ENCODE measurements at places on chromosomes 2 and 18.

- no peak for DNase-seq
These were observed 103.3 kb downstream of the ST6GAL2 start for GRCh38 chr2:106782681-106783080.

GRCh38 chr2:181231151-181231550, 226.0 kb upstream of the ITGA4 start:
- no peak for DNase-seq

GRCh38 chr2:104434318-104434792, 419.6 kb upstream of the POU3F3 start:
- DNase-seq: no peak

DNA sequence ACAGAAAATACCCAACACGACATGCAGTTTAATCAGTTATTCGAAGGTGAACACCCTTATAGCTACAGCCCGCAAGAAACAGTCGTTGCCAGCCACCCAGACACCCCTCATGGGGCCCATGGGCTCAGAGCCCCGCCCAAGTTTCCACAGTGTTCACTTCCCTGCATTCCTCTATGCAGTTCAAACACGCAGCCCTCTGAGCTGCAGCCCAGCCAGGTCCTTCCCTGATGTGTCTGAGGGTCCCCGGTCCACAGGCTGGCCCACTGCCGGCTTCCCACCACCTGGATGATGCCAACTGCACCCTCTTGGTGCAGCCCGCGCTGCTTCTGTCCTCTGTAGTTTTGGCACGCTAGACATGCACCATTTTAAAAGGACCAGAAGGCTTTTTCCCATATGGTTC, 87.4 kb downstream of the ZNF516 start:
- DNase-seq: no peak

- no peak for DNase-seq
These were observed 107.5 kb downstream of the TTC27 start for GRCh38 chr2:32735348-32735747.

GRCh38 chr18:64852281-64852680, 703.4 kb upstream of the LINC00305 start:
- DNase-seq: no peak

- no peak for DNase-seq
These were observed 11.0 kb upstream of the PLEKHM3 start for GRCh38 chr2:208036357-208036756.

DNA sequence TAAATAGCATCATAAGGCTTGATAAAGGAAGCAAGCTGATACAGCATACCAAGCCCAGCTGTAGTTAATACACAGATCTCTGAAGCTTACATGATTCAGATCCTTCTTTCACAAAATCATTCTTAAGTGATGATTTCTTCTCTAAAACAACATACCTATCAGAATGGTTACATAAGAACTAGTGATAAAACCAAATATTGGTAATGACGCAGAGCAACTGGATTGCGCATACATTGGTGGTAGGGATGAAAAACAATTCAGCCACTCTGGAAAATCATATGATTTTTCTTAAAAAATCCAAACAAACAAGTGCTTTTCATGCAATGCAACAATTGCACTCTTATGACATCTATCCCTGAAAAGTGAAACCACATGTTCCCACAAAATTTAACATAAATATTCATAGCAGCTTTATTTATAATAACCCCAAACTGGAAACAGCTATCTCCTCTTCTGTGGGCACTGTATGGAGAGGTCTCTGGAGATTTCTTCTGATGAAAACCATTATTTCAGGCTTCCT, 153.6 kb upstream of the DSEL start:
- no peak for DNase-seq

DNA sequence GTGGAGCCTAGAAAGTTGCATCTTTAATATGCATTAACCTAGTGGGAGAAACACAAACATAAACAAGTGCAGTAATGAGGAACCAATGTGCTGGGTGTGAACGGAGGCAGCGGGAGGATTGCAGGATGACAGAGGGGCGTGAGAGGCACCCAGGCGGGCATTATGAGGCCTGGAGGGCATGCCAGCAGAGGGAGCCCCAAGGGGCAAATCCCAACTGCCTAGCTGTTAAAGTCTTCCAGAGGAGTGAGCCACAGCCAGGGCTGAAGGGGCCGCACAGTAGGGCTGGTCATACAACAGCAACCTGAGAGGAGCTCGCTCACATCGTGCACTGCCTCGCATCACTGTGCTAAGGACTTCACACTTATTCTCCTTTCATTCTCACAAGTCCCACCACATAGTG, 13.3 kb upstream of the PRELID3A start:
- no peak for DNase-seq

GRCh38 chr18:35415511-35416073, 38.5 kb upstream of the ZNF396 start:
- DNase-seq: no peak

GRCh38 chr2:18094277-18094676, 215.8 kb downstream of the KCNS3 start:
- no peak for DNase-seq
